Esophagus squamous epithelium (tissue), 5 donors: ENCODE measurements at places on chromosomes 5 and 9. TPM values are rescaled to one million over a fixed set of nuclear protein-coding genes. Genes with fewer than 3 reads are reported as not detected.

DNA sequence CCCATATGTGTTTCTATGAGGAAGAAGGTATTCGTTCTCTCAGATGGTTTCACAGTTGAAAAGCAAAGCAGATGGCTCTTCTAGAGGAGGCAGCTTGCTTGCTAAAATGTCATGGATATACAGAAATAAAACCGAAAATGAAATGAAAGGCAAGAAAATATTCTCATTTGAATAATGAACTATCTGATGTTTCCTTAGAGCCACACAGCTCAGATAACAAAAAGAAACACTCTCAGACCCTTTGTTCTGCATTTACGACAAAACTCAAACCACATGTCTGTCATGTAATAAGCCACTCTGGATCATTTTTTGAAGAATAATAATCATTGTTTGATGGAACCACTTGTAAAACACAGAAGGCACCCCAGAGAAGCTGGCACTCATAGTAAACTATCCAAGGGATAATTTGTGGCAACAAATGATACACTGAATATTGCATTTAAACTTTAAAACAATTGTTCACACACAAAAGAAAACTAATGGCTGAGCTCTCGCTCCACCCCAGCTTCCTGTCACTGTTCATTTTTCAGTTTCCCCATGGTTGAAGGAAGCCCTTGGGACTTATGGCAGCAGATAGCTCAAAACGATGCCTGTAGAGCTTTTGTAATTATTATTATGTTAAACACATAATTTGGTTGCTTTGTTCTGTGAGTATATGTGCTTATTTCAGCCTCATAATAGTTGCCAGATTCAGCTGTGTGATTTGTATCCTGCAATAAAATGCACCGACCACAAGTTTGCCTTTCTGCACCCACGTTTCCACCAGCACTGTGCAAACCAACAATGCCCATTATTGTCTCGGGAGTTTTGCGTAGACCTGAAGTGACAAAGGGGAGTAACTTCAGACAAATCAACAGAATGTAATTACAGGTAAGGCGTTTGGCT is 256.0 kb downstream of the TMEM167A start:
- DNase-seq = no peak

DNA sequence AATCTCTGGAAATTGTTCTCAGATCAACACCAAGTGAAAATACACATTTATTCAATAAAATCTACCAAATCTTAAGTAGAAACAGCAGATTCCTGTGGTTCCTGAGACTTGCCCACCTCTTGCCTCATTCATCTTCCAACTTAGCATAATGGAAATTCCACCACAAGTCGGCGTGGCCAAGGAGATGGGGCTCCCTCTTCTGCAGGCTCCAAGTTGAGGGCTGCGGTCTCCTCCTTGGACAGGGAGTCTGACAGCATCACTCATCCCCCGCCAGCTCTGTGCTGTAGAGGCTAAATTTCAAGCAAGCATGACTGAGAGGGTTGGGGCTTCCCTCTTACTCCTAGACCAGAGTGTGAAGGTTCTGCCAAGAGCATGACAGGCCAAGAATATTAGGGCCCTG is 273.7 kb downstream of the DIRAS2 start:
- DNase-seq = no peak

GRCh38 chr5:10778179-10778910 is 17.3 kb upstream of the DAP start:
- DNase-seq = no peak

The PPP3R2 gene
- not detected for total RNA-seq

- no peak for DNase-seq
Measured at GRCh38 chr5:136212252-136212721, 19.3 kb upstream of the SMIM32 start.

- DNase-seq = no peak
Measured at GRCh38 chr9:10079284-10079964, 533.4 kb downstream of the PTPRD start.

The SERINC5 gene
- 33.9 TPM for total RNA-seq

DNA sequence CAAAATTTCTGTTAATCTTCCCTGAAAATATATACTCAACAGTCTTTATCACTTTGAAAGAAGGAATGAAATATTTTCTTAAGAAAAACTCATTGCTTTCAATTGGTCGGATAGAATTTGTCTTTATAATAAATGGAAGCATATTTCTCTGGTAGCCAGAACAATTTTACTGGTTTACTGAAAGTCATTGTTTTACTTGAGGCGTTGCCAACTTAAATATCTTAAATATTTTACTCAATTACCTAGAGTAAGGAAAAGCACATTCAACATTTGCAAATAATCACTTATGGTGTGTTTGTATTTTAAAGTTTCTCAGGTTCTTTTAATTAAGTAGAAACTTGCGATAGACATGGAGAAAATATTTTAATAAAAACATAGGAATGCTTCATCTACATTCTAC is 1181.7 kb downstream of the EFNA5 start:
- no peak for DNase-seq

The ENHO gene
- not detected for total RNA-seq

The CDH6 gene
- 5.0 TPM for total RNA-seq

The SLC36A3 gene
- not detected for total RNA-seq

GRCh38 chr9:77803423-77803822 is 155.3 kb upstream of the GNA14 start:
- no peak for DNase-seq

- DNase-seq = no peak
Measured at GRCh38 chr5:139118804-139119203, 79.4 kb downstream of the SIL1 start.

- DNase-seq = no peak
Measured at GRCh38 chr5:34474573-34475021, 181.5 kb upstream of the RAI14 start.

The EMB gene
- total RNA-seq = 5.4 TPM

The HAVCR2 gene
- total RNA-seq = 0.45 TPM

DNA sequence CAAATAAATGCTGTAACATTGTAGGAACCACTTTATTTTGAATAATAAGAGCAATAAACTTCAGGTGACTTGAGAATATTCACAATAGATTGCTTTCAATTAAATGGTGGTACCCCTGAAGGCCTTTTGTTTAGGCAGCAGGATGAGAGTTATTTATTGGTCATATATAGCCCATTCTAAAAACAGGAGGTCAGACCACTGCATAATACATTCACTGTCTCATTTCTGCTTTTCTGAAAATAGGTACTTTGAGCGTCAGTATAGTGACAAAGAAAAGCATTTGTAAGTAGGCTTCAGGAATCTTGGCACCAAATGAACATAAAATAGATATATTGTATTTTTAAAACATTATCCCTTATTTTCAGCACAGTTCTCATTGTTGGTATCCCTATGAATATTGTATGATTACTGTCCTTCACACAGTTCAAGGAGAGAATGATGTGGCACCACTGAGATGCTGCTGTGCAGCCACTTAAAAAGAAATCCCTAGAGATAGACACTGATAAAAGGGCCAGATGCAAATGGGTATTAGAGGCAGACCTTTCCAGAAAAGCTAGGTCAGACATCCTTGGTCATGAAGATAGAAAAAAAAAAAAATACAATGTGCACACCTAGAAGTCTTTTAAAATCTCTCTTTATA is 381.8 kb upstream of the ST8SIA4 start:
- DNase-seq = no peak

DNA sequence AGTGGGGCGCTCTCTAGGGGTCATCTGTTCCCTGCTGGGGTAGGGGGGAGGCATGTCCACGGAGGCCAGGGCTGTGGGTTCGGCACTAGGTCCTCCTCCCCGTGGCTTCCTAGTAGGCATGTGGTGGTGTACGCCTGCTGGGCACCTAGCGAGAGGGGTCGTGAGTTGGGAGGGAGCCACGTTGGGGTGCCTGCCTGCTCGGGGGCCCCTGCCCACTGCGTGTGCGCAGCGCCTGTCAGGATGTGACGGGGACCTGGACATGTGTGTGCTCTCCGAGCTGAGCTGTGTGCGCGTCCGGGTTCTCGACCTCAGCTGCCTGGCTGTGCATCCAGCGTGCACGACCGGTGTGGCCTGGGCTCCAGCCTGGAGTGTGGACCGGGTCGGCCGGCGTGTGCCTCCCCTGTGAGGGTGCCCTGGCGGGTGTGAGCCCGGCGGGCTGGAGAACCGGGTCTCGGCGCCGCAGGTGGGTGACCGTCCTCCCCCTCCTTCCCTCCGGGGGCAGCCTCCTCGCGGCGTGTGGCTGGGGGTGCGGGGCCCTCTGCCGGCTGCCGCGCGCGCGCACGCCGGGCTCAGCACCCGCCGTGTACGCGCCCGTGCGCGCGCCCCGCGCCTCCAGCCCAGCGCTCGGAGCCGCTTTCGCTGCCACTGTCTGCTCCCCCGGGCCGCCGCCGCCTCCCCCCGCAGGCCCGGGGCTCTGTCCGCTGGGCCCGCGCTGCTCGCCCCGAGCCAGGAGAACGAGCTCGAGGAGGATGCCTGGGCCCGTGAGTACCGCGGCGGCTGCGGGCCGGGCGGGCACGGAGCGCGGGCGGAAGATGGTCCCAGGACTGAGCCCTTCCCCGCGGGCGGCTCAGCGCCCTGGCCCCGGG is at the start of gene PRR7:
TSS of gene PRR7 (plus strand) at position 615 of the 866 bp plus-strand sequence. CDS start 8,254 bp downstream, outside the sequence.
- no peak for DNase-seq

GRCh38 chr5:38871058-38871605 is 25.3 kb downstream of the OSMR start:
- DNase-seq = no peak

- no peak for DNase-seq
Measured at GRCh38 chr5:84673785-84674184, 289.1 kb upstream of the EDIL3 start.
